ENCODE measurements at places on chromosomes 4 and X.

- DNase-seq: no peak
These were observed 99.5 kb upstream of the BLTP1 start for GRCh38 chr4:122052677-122053076.

- DNase-seq: no peak
These were observed 4.3 kb upstream of the SPON2 start for GRCh38 chr4:1176398-1177273.

- DNase-seq: no peak
These were observed 3.7 kb downstream of the GPRIN3 start for GRCh38 chr4:89303814-89304388.

GRCh38 chr4:100690812-100691211 lies 173.0 kb upstream of the EMCN start:
- DNase-seq: no peak

- no peak for DNase-seq
These were observed 6.3 kb upstream of the USP53 start for GRCh38 chr4:119206178-119206577.

DNA sequence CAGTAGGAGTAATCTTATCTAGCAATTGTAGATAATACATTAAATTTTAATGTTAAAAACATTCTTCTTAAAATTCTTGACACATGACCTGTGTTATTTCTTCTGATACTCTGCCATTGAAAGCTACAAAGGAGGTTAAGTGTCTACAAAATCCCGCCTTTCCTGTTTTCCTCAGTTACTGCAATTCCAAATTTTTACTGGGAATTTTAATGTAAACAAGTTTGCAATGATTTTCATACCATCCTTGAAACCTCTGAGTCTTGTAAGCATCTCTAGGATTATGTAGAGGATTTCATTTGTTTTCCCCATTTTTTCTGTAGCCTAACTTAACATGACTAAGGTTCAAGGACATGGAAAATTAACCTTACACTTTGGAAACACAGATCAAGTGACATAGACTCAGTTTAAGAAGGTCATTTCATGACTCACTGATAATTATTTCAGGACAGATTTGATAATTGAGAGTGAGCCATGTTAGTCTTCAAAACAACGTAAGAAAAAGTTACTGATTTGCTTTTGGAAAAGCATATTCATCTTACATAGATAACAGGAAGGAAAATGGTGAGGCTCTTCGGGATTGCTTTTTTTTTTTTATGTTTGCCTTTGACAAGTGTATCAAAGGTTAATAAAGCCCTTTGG lies 39.6 kb upstream of the PDLIM5 start:
- no peak for DNase-seq

DNA sequence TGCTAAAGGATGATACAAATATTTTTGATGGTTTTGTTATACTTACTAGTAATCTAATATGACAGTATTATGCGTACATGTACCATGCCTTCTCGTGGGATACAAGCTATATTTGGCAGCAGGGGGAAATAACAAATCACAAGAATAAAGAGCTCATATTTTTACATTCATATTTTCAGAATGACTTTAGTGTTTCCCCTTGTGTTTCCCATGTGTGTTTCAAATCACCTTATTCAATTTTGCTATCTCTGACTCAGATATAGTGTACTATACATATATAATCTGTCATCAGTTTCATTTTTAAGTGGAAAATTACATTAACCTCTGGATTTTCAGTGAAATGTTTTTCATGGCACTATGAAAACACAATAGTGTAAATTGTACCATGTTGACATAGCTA lies 146.8 kb downstream of the RPA4 start:
- no peak for DNase-seq

GRCh38 chrX:155666741-155667140 lies 54.0 kb upstream of the TMLHE start:
- DNase-seq: no peak

GRCh38 chr4:54169176-54169575 lies 59.9 kb upstream of the PDGFRA start:
- DNase-seq: no peak

- no peak for DNase-seq
These were observed 93.5 kb upstream of the AFAP1 start for GRCh38 chr4:8033067-8033755.

DNA sequence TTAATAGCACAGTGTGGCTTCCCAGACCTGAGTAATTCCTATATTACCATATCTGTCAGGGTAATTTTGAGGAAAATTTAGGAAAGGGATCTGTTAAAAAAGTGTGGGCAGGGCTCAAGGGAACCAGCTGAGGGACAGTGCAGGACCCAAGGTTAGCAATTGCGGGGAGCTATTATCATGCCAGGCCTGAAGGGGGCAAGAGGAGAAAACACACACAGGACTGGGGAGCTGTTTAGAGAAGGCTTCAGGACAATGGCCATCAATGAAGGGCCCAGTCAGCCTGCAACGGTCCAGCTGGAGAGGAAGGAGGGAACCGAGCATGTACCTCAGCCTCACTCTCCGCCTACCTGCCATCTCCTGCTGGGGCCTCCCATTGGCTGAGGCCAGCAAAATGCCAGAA lies 19.0 kb upstream of the NHS start:
- no peak for DNase-seq

GRCh38 chr4:64584981-64585557 lies 175.8 kb upstream of the TECRL start:
- DNase-seq: no peak

GRCh38 chr4:125125276-125125675 lies 189.5 kb upstream of the FAT4 start:
- DNase-seq: no peak

- no peak for DNase-seq
These were observed 103.3 kb upstream of the PCDH18 start for GRCh38 chr4:137635601-137636000.

DNA sequence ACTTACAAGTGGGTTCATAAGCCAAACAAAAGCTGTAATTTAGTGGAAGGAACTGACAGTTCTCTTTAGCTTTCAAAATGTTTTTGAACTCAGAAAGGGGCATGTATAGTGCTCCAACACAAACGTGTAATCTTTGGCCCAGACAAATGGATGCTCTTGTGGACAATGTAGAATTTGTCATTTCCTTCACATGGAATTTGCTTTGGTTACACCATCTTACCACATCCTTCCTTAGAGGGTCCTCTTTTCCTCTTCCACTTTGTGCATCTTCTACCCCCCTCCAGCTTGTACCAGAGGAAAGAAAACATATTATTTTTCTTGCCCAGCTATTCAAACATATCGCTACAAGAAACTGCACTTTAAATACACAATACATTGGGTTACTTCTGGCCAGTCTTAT lies 42.4 kb downstream of the MEPE start:
- no peak for DNase-seq

- no peak for DNase-seq
These were observed 92.6 kb downstream of the BLTP1 start for GRCh38 chr4:122244764-122245163.

GRCh38 chr4:185390941-185391340 lies 4.8 kb downstream of the LRP2BP start:
- no peak for DNase-seq

- no peak for DNase-seq
These were observed 494.9 kb downstream of the GALNTL6 start for GRCh38 chr4:172308078-172308477.

DNA sequence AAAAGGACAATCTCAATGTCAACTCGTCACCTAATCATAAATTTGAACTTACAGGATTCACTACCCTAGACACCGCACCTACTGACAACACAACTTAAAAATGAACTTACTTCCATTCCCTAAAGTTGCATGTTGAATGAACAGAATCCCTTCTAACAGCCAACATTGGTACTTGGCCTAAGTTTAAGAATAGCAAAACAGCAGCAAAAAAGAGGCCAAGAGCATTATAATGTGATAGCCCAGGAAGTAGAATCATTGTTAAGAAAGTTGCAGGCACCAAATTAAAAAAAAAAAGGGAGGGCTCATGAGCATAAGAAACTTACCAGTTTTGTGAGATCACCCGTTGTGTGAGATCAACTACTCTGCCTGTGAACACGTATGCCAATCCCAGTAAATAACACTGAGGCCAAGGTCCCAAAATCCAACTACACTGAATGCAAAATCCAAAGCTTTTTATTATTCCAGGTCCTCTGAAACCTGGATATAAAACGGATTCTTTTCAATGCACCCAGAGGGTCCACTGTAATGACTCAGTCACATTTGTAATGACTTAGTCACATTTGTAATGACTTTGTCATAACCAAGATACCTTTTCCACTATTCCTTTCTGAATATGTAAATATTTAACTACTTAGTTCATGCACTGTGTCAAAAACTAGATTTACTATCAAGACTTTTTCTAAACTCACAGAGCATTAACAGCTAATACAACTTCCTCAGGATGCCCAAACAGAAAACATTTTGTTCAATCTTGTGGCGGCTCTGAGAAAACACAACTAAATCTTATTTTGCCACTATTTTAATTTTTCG lies 6.8 kb downstream of the HNRNPDL start:
- no peak for DNase-seq

GRCh38 chrX:39672405-39672804 lies 425.4 kb downstream of the BCOR start:
- DNase-seq: no peak

GRCh38 chr4:143558286-143558685 lies 44.8 kb downstream of the SMARCA5 start:
- no peak for DNase-seq

- no peak for DNase-seq
These were observed 56.4 kb downstream of the PHKA2 start for GRCh38 chrX:18927558-18927957.

GRCh38 chr4:4338210-4339001 lies 48.4 kb downstream of the ZBTB49 start:
- DNase-seq: no peak

- DNase-seq: no peak
These were observed 45.6 kb downstream of the MAOB start for GRCh38 chrX:43836435-43837184.

DNA sequence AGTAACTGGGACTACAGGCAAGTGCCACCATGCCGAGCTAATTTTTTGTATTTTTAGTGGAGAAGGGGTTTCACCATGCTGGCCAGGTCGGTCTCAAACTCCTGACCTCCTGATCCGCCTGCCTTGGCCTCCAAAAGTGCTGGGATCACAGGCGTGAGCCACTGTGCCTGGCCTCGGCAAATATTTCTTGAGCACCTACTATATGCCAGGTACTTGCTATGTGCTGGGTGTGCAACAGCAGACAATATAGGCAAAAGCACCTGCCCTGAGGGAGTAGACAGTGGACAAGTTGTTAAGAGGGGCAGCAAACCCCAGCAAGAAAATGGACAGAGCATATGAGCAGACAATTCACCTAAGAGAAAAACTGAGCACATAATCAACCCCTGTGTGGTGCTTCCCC lies 51.0 kb upstream of the CDKN2AIP start:
- DNase-seq: no peak

DNA sequence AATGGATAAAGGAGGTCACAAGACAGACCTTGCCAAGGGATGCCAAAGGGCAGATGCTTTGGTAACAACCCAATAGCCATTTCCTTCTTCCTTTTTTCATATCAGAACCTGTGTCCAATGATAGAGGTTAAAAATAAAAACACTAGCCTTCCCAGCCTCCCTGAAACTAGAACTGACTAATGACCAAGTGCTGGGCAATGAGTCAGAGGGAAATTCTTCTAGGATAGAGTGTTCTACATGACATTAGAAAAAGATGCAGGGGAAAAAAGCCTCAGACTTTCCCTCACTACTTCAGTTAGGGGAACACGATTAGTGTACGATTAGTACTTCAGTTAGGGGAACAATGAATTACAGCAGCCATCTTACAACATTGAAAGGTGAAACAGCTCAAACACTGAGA lies 29.3 kb upstream of the FAM47C start:
- DNase-seq: no peak

DNA sequence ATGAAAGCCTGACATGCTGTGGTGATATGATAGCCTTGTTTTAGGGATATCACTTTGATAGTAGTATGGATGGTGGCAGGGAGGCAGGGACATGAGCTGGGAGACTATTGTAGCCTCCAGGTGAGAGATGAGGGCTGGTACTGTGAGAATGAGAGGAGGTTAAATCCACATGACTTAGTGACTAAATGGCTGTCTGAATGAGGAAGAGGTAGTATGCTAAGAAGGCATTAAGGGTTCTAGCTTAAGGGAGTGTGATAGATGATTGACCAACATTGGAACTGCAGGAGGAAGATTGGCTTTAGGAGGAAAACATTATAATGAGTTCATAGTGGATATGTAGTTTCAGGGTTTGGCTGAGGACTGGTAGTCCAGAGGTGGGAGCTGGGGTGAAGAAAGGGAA lies 195.0 kb upstream of the ANK2 start:
- DNase-seq: no peak

GRCh38 chr4:2793586-2794485 lies 951 bp downstream of the SH3BP2 start:
- no peak for DNase-seq

GRCh38 chrX:29470030-29470429 lies 745.3 kb upstream of the MAGEB2 start:
- no peak for DNase-seq

DNA sequence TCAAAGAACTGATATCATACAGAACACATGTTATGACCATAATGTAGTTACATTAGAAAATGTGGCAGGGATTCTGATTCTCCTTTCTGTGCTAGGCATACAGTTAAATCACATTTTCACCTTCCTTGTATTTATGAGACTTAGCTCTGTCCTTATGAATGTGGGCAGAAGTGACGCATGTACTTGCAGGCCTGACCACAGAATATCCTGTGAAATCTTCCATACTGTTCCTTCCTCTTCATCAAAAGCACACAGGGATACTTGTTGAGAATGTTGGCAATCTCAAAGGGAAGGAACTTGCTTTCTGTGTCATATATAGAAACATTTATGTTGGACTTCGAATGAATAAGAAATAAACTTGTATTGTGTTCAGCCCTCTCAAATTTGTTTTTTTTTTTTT lies 17.2 kb upstream of the MYOZ2 start:
- DNase-seq: no peak

- DNase-seq: no peak
These were observed 39.2 kb upstream of the ASMTL start for GRCh38 chrX:1491851-1492349.

- DNase-seq: no peak
These were observed 3.6 kb downstream of the SH3BGRL start for GRCh38 chrX:81205551-81205950.

GRCh38 chr4:86558797-86559196 lies 35.3 kb upstream of the PTPN13 start:
- no peak for DNase-seq

DNA sequence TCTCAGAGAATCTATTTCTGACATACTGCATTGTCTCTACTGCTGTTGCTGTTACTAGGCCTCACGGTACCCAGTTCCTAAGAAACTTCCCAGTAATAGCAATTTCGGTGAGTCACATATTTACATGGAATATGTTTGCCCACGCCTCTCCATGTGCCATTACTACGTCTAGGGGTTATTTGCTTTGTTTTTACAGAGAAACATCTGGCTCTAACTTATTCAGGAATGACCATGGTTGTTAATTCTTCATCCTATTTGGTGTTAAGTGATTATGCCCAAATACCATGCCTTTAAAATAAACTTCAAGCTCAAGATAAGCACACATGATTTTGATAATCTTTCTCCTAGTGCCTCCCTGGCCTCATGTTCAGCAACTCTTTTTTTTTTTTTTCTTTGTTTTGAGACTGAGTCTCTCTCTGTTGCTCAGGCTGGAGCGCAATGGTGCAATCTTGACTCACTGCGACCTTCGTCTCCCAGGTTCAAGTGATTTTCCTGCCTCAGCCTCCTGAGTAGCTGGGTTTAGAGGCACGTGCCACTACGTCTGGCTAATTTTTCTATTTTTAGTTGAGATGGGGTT lies 101.0 kb upstream of the HS3ST1 start:
- no peak for DNase-seq

- DNase-seq: no peak
These were observed 68.2 kb upstream of the NKX1-1 start for GRCh38 chr4:1474126-1475090.

GRCh38 chrX:133350751-133351150 lies 64.5 kb downstream of the GPC4 start:
- no peak for DNase-seq
